ENCODE measurements at places on chromosomes 5 and 9.

- no peak for DNase-seq
Measured at GRCh38 chr9:2053883-2054845, 39.0 kb downstream of the SMARCA2 start.

DNA sequence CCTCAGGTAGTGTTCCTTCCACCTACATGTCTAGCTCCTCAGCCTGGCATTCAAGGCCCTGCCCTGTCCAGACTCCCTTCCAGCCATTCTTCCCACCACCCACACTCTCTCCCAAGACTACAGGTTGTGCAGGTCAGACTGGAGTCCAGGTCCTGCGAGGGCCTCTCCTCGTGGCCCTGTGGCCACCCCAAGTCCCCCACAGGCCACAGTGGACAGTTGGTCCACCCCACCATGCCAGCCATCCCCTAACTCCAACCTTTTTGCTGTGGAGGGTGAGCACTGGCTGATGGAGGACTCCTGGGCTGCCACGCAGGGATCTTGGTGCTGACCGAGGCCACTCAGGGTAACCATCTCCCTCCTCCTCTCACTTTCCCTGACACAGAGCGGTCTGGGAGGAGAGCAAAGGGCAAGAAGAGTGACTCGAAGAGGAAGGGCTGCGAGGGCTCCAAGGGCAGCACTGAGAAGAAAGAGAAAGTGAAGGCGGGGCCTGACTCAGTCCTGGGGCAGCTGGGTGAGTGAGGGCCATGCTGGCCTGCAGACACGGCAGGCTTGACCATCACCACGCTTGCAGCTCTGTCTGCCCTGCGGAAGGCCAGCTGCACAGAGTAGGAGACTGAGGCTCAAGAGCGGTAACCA lies 51.0 kb downstream of the JADE2 start:
- no peak for DNase-seq

GRCh38 chr5:170939178-170939577 lies 77.4 kb downstream of the RANBP17 start:
- DNase-seq, result no peak

DNA sequence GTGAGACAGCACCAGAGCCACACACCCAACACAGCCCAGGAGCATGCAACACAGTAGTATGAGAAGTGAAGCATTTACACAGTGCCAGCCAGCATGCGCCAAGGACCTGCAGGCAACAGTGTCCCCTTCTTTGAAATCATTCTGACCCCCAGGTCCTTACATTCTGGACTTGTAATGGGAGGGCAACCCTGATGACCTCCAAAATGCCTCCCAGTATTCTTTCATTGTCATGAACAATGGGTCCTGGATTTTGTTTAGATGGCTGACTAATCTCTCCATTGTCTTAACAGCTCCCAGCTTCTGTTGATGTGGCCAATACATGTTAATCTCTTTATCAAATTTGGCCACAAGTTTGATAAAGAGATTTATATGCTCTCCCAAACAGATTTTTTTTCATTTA lies 417.1 kb downstream of the DMRTA1 start:
- DNase-seq, result no peak

GRCh38 chr5:39623291-39623865 lies 198.6 kb upstream of the DAB2 start:
- DNase-seq, result no peak

DNA sequence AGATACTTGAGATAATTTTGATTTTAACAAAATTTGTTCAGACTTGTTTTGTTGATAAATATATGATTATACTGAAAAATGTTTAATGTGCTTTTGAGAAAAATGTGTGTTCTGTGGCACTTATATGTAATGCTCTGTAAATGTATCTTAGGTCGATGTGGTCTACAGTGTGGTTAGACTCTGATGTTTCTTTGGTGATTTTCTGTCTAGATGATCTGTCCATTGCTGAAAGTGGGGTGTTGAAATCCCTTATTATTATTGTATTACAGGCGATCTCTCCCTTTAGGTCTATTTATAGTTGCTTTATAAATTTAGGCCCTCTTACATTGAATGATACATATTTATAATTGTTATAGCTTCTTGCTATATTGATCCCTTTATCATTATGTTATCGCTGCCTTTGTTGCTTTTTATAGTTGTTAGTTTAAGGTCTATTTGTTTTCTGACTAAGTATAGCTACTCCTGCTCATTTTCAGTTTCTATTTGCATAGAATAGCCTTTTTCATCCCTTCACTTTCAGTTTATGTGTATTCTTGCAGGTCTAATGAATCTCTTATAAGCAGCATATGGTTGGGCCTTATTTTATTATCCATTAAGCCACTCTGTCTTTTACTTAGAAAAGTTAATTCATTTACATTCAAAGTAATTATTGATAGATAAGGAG lies 124.3 kb downstream of the MRPS30 start:
- DNase-seq, result no peak

DNA sequence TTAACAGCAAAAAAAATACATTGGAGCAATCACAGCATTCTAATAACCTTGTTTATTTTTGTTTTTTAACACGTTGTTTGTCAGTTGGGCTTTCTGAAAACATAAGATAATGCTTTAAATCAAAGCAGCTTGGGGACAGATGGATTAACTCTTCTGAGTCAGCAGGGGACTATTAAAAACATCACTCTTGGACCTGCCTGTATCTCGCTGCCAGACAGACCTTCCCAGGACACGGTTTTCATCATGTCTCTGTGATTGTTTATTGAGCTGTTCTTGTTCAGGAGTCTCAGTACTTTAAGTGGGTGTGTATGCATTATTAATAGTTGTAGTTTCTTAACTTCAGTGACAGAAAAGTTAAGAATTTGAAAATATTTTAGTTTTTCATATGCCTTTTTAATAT lies 173.2 kb downstream of the SH3GL2 start:
- DNase-seq, result no peak

DNA sequence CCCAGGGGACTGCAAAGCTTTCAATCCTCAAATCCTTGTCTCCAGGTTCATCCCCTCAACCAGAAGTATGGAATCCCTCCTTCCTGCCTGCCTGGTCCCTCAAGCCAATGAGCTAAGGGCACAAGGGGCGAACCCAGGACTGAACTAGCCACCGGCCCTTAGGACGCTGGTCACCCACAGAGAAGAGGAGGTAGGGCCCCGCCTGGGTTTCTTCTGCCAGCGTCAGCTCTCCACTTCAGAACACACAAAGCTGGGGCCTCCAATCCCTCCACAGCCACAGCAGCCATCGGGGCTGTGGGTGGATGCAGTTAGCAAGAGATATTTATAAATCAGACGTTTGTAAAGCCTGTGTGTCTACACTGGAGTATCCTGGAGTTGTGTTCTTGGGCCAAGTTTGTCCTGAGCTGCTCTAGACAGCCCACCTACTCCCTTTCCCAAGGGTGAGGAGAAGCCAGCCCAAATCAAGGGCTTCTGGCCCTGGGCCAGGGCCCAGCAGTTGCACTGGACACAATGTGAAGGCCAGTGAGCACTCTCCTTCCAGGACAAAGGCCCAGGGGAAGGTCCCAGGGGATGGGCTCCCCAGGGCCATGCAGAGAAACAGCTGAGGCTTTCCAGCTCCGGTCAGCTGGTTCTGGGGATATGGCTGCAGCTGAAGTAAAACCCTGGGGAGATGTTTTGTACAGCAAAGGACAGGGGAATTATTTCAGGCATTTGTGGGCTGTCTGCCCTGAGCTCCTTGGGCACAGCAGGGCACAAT lies 18.9 kb downstream of the AMBP start:
- DNase-seq, result no peak

- DNase-seq, result no peak
Measured at GRCh38 chr9:95327239-95327865, 9.8 kb upstream of the FANCC start.

DNA sequence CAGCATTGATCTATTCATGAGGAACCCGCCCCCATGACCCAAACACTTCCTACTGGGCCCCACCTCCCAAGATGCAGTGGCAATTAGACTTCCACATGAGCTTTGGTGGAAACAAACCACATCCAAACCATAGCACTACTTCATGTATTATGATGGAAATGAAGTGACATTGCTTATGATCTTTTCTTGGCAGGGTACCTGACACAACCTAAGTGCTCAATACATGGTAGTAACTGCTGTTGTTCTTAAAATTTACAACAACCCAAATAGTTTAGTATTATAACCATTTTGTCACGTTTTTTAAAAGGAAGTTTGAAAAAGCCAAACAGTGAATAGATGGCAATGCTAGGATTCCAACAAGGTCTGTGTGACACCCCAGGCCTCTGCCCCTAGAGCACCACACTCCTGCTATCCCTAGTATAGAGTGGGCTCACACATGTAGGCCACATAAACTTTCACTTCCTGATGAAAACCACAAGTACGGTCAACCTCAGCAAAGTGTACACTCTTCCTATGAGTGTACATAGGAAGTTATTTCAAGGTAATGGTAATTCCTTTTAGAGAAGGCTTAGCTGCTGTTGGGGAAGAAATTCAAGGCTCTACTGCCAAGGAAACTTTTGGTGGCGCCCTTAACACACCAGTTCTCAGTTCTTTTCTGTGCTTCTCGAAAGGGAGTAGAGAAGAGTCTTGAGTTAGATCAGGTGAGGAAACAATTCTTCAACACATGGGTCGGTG lies 97.6 kb downstream of the ARSB start:
- no peak for DNase-seq

GRCh38 chr5:179368806-179369529 lies 23.7 kb upstream of the ADAMTS2 start:
- no peak for DNase-seq

DNA sequence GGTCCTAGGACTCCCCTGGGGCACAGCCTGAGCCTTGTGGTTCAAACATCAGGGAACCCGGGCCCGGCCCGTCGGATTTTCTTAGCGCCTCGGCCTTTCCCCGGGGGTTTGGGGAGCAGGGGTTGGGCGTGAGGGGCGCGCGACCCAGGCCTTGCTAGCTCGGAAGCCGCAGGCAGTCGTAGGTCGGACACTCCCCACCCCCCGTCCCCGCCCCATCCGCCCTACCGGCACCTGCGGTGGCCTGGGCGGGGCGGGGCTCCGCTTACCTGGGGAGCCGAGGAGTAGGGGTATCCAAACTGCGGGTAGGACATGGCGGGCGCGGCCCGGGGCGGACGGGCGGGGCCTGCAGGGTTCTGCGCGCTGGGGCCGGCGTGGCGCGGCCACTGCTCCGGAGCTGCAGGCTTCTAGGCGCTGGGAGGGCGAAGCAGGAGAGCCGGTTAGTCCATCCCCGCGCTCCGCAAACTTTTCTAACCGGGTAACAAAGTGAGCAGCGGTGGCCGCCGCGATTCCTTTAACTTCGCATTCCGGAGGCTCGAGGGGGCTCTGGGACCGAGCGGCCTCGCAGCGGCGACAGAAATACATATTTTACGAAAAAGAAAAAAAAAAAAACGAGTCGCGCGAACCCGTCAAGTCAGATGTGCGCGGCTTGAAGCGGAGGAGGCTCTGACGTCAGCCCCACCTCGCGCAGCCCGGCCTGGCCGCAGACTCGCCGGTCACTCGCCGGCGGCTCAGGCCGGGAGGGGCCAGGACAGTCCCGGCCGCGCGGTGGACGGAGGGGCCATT lies at the start of gene IRX4:
IRX4 (minus strand) TSS at position 589 of the 783 bp plus-strand sequence; CDS start at position 311, 278 bp downstream.
- DNase-seq, result no peak

GRCh38 chr9:90100014-90100413 lies 495.2 kb downstream of the GADD45G start:
- no peak for DNase-seq

GRCh38 chr5:92017776-92018175 lies 634.7 kb upstream of the ARRDC3 start:
- DNase-seq, result peak; percentile 3

DNA sequence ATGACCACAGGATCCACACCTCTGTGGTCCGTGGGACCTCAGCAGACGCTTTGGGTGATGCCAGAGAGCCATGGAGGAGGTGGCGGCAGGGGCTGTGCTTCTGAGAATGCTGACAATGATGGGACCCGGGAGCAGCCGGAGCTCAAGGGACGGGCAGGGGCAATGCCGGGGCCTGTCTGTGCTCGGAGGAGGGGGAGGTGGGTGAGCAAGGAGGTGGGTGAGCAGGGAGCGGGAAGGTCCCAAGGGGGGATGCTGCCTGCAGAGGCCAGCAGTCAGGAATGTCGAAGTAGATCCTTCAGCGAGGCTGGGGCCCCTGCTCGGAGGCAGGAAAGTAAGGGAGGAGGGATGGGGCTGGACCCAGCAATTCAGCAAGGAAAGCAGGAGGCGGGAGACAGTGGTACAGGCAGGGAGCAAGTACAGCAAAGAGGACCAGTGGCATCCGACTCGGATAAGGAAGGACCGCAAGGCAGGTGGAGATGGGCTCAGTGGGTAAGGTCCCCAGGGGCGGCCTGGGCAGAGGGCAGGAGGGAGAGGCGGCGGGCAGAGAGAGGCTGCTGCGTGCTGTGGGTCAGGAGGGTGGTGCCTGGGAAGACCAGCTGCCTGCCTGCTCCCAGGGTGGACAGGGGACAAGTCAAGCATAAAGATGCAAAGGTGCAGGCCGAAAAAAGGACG lies 49.0 kb downstream of the ADAMTS2 start:
- no peak for DNase-seq

DNA sequence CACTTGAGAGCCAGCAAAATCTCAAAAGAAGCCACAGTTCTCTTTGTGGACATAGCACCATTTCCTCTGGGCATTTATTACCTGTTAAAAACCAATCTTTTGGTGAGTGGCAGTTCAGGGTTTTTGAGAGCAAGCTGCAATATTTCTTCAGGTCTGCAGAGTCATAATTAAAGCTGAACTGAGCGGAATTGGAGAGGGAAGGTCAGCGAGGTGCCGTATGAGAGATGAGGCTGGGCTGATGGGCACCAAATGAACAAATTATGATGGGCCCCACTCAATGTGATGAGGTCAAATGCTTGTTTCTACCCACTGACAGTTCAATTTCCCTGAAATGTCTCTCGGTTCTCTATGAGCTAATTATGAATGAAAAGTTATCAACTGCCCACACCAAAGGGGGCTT lies 231.9 kb downstream of the AP3B1 start:
- no peak for DNase-seq

DNA sequence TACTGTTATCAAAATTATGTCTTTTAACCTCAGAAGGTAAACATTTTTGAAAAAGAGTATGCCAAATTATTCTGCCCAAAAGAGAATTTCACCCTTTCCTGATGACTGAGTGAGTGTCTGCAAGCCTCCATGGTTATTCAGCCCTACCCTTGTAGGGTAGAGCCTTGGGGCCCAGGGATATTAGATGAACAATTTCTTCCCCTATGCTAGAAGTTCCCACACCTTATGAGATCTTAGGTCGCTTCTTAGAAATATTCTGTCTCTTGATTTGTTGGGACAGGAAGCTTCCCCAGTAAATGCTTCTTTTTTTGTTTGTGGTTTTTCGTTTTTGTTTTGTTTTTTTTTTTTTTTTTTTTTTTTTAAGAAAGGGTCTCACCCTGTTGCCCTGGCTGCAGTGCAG lies 3.1 kb downstream of the CRB2 start:
- no peak for DNase-seq

GRCh38 chr5:143002459-143003327 lies 232.5 kb downstream of the ARHGAP26 start:
- DNase-seq, result no peak

DNA sequence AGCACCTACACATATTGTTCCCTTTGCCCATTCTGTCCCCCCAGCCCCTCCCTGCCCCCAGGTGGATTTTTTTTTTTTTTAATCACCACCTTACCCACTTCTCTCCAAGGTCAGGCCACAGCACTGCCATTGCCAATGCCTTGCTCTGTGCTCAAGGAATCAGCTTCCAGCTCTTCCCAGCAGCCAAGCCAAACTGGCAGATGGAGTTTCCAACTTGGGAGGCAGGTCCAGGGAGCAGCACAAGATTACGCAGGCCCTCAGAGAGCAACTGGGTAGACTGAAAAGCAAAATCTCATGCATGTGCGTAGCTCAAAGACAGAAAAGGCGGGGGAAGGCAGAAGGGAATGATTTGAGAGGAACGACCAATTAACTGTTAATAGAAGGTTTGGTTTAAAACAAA lies 15.1 kb downstream of the GRHPR start:
- no peak for DNase-seq
